ENCODE measurements at places on chromosomes 3 and 15.

DNA sequence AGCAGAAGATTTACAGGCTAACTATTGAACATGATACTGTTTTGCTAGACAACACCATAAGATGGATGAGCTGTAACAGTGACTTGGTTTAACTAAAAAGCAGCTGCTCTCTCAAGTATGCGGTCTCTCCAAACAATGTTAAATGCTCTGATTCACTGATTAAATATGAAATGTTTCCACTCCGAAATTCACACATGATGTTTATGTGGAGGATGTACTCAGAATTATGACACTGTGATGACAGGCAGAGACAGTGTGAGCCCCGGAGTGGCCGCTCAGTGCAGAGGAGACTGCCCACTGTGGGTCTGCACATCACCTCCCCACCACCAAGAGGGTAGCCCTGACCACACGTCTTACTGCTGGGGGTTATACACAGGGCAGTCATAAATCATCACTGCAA, 83.9 kb upstream of the MEX3B start:
- peak; percentile 97 for DNase-seq

DNA sequence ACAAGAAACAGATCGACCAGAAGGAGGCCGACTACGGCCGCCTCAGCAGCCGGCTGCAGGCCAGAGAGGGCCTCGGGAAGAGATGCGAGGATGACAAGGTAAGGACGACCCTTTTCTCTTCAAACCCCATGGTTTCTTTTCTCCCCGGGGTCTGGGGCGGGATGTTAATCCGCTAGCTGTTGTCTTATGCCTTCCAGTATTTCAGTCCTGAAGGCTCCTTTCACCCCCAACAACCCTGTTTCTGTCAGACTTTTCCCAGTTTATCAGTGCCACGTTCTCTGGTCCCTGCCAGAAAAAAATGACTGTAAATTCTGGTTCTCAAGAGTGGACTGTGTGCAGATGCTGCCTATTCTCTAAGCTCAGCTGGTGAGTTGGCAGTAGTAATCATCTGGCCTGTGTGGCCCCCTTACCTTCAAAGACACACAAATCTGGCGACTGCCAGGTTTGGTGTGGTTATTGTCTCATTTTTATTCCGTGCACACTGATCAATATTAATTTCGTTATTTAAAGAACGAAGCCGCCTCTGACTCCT, 806 bp downstream of the GOLM2 start:
- no peak for DNase-seq

DNA sequence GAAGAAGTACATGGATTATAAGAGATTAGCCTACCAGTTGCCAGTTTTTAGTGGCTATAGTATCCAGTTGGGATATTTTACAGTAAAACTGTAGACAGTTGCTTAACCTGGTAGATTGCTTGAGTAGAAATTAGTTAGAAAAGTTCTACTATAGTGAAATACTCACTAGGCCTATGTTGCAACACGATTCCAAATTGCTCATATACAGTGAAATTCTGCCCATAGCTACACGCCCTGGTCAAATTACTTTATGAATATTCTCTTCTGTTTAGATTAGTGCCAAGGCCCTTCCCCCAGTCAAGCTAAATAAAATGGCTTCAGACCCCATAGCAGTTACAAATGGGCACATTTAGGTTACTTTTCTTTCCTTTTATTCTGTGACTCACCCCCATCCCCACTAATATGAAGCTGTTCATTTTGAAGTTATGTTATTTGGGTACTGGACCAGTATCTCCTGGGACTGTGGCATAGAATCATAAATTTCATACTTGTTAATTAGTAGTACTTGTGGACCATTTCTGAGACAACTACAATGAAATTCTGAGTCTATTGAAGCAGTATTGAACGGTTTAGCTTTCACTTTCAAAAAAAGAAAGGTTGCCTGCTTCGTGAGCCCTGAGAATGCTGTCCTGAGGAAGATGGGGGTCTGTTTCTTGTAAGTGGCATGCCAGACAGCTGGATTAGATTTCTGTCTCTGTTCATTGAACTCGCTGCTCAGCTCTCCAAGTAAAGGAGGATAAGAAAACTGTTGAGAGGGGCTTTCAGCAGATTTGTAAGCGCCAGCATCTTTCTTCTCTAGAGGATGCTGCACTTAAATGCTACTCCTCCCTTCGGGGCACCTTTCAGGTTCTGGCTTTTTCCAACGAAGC, 65.8 kb upstream of the CFAP20DC start:
- no peak for DNase-seq

GRCh38 chr3:46429250-46429649, 22.2 kb downstream of the CCRL2 start:
- no peak for DNase-seq

DNA sequence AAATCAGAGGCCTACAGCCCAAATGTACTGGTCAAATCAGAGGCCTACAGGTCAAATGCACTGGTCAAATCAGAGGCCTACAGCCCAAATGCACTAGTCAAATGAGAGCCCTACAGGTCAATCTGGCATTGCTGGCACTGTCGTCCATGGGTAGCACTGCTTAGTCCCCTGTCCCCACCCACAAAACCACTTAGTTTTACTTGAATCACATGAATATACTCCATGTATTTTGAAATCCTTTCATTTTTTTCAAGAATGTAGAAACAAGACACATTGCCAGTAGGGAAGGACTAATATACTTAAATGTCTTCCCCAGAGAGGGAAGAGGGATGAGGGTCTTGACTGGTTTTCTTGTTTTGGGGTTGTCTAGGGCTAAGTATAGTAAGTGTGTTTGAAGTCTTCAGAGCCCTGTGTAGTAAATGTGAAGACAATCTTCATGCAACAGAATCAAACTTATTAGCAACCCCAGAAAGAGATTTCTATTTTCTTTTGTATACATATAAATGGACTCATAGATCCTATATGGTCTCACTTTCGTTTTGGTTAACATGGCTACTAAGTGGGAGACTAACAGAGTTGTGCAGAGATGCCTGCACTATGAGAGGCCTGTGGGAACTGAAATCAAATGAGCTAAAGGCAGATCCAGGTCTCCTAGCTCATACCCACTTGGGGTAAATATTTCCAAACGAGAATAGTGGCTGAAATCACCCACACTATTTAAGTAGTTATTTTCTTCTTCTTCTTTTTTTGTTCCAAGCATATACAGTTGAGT, 38.3 kb upstream of the DCUN1D1 start:
- no peak for DNase-seq

DNA sequence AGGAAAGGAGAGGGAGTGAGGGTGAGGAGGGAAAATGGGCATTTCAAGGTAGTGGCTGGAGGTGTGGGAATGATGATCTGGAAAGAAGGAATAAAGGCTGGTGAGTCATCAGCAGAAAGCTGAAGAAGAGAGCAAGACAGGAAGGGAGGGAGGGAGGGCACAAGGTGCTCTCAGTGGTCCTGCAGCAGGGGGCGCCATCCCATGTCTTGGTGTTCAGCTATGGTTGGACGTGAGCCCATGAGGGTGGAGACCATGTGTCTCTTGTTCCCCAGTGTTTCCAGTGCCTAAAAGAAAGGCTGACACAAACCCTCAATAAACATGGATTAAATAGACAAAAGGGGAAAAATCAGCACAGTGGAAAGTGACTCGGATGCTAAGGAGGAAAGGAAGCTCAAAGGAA, 228.5 kb downstream of the NTRK3 start:
- DNase-seq, result no peak

DNA sequence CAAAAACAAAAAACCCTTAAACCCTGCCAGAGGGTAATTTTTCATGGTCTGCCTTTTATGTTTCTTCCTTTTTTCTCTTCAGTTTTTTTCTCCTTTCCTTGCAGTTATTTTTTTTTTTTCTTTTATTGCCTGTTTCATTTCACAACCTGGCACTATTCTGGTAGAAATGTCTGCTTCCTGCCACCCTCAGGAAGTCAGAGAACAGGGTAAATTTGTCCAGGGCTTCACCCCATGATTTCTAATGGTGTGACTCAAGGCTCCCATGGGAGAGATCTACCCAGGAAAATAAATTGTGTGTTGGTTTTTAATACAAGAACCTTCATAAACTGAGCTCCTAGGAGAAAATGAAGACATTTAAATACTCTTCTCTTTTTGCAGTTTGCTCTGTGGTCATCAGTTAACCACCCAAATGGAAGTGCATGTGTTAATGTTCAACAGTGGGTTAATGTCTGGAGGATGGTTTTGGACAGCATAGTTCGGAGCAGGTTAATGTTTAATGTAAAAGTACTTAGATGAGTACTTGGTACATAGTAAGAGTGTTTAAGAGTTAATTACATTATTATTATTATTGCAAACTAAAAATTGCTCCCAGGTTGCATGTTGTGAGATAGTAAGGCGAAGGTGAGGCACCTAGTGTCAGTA, 45.9 kb downstream of the CGNL1 start:
- no peak for DNase-seq

DNA sequence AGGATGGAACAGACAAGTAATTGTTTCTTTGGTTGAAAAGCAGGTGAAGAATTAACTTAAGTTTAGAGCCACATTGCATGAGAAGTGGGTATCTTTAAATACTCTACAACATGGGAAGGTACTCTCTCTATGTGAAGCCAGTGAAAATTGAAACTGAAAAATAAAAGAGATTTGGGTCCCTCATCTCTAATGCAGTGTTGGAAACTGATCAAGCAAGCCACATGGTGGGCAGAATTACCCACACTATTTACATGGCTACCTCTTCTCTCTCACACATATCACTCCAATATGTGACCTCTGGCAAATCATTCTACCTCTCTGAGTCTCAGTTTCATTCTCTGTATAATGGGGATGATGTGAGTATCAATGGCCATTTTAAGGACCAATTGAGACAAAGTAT, 339.0 kb downstream of the IL5RA start:
- DNase-seq, result no peak

DNA sequence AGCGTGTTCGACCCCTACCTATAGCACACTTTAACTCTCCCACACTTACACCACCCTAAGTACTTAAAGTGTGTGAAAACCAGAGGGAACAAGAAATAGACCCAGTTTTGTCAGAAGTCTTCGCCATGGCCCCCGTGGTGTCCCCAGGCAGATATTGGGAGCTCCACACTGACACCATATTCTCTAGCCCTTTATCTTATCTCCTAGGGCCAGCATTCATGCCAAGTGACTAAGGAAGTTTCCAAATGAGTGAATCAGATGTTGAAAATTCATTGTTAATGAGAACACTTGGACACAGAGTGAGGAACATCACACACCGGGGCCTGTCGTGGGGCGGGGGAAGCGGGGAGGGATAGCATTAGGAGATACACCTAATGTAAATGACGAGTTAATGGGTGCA, 31.8 kb downstream of the P3H2 start:
- DNase-seq, result no peak

GRCh38 chr15:71691458-71692417, 118.6 kb upstream of the NR2E3 start:
- peak; percentile 97 for DNase-seq

- peak; percentile 47 for DNase-seq
Observed at GRCh38 chr3:99776516-99777209, 41.0 kb upstream of the CMSS1 start.

GRCh38 chr3:47283193-47283537, 421 bp downstream of the KLHL18 start:
- DNase-seq, result peak; percentile 28

DNA sequence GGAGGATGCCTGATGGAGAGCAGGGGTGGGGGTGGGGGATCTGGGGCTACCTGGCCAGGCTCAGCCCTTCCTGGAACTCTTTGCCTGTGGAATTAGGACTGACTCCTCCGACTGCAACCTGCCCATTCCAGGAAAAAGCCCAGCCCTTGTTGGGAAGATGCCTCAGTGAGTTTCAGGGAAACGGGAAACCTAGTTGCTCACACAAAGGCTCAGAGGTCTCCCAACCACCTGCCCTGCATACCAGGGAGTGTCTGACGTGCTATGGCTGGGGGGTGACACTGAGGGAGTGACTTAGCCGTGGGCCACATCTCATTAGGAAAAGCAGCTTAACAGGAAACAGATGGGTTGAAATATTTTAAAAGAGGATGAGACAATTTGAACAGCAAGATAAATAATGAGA, 27.9 kb downstream of the CYP8B1 start:
- no peak for DNase-seq
